ENCODE measurements at places on chromosomes 7 and 10.

GRCh38 chr7:99129001-99129400 is 14.9 kb downstream of the SMURF1 start:
- DNase-seq = no peak

DNA sequence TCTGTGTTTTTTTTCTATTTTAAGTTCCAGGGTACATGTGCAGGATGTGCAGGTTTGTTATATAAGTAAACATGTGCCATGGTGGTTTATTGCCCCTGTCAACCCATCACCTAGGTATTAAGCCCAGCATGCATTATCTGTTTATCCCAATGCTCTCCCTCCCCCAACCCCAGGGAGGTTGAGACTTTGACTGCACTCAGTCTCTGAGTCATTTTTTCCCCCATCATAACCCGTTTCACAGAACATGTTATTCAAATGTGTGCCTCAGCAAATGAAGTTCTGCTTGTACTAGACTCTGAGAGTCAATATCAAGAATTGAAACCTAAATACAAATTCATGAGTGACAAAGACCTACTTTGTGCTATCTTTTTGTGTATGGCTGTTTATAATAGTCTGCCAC is 70.0 kb upstream of the CYP26C1 start:
- no peak for DNase-seq

DNA sequence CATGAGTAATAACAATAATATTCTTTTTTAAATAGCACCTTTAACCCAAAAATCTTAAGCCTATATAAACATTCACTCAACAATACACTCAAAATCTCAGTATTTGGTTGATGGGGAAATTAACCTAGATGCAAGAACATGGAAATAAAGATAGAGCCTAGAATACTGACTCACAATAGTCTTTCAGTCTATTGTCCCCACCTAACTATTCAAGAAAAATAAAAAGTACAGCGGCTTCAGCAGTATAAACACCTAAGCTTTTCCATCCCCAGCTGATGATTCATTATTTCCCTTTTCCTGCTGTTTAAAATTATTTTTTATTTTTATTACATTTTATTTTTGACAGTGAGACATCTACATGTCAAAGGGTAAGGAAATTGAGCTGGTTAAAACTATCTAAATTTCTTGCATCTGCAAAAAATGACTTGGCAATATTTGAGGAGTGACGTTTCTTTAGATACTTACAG is 201.4 kb downstream of the FZD1 start:
- no peak for DNase-seq

DNA sequence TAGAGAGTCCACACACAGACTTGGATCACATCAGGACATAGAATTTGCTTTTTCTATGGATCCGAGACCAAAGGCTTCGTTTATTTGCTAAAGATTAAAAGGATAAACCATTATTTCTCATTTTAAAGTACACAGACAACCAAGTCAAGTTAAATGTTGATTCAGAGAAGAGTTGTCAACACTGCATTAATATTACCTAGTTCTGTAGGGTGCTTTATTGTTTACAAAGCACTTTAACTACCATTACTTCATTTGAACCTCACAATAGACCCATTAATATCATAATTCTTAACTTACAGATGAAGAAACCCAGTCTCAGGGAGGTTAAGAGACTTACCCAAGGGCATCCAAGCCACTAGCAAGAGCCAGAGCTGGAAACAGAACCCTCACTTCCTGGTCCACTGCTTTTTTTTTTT is 43.2 kb upstream of the GSAP start:
- DNase-seq = no peak

DNA sequence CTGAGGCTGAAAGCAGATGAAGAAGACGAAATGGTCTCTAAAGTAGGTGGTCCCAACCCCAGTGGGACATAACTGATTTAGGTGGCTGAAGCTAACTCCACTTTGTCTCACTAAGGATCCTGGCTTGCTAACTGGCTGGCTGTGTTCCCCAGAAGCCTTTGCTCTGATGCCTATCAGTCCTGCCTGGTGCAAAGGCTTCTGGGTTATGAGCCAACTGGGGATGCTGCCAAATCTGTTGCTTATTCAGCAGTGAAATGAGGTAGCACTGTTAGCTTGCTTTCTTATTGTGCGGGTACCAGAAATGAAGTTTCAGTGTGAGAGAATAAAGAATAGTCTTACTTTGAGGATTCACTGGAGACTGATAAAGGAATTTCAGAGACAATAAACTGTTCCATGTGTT is 18.1 kb downstream of the PRKG1 start:
- DNase-seq = no peak

GRCh38 chr7:28207486-28208158 is 27.0 kb upstream of the JAZF1 start:
- no peak for DNase-seq
